ENCODE measurements at places on chromosomes 1 and 21.

GRCh38 chr21:34343838-34344381, 19.9 kb upstream of the KCNE2 start:
- no peak for DNase-seq

DNA sequence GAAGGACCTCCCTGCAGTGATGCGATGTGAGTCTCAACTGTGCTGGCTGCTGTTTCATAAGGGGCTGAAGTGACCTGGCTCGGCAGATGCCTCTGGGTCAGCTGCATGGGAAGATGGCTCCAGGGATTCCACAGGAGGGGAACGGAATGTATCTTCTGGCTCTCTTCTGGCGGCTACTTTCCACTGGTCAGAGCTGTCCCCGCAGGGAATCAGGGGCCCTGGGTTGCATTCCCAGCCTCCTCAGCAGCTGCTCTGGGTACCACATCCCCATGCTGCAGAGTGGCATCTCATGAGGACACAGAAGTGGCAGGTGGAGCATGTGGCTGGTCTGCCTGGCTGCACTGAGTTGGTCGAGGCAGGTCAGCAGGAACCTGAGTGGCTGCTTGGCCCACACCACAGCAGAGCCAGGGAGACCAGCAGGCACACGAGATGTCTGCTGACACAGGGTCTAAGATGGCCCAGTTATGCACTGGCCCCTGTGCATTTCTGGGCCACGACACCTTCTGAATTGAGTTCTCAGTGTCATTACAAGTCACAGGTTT, 42.8 kb downstream of the POFUT2 start:
- no peak for DNase-seq

DNA sequence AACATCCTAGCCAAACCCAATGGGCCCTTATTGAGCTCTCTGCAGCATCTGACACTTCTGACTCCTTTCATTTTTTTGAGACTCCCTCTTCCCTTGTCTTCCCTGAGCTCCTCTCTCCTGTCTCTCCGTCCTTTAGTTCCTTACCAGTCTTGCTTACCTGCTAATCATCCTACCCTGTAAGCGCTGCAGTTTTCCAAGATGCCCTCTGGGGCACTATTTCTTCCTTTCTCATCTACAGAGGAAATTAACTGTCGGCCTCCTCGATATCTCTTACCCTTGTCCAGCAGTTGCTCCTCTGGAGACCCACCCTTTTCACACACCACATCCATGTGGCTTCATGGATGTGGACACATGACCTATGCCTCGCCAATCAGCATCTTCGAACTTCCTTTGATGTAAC, 6.8 kb downstream of the GPR161 start:
- DNase-seq = no peak

GRCh38 chr1:16145662-16146278, 10.1 kb downstream of the EPHA2 start:
- DNase-seq = no peak

DNA sequence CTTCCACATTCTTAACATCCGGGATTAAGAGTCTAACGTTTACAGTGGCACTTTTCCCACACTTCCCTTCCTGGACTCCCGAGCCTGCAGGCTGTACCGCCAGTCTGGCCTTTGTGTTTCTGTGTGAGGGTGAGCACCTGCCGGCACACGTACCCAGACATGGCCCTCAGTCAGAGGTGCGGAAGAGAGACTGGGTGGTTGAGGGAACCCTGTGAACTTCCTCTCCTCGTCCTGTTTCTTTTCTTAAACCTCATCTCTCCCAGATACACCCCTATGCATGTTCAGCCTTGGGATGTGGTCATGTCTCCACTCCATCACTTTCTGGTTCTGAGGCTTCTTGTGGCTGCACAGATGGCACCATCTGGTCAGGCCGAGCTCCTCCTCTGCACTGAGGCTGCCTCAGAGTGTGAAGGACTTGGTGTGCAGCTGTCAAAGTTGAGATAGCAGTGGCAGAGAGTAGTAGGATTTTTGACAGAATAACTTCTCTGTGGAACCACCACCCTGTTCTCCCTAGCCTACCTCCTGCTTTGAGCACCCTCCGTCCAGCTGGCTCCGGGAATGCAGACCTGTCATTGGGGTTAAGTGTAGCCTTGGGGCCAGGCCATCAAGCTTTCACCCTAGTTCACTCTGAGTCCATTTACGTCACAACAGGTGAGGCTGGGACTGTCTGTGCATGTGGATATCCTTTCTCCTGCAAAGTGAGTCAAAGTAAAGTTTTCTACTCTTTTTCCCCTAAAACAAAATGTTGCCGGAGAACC, 31.4 kb downstream of the VASH2 start:
- DNase-seq = no peak

DNA sequence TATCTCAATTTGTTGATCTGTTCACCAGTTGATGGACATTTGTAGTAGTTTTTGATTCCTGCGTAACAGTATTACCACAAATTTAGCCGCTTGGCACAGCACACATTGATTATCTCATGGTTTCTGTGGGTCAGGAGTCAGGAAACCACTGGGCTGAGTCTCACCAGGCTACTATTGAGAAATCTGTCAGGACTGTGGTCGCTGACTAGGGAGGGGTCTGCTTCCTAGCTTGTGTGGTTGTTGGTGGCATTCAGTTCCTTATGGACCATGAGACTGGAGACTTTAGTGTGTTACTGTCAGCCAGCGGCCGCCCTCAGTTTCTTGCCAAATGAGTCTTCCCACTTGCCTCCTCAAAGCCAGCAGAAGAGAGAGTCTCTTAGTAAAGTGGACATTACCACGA, 9.8 kb downstream of the PEX14 start:
- DNase-seq = no peak

DNA sequence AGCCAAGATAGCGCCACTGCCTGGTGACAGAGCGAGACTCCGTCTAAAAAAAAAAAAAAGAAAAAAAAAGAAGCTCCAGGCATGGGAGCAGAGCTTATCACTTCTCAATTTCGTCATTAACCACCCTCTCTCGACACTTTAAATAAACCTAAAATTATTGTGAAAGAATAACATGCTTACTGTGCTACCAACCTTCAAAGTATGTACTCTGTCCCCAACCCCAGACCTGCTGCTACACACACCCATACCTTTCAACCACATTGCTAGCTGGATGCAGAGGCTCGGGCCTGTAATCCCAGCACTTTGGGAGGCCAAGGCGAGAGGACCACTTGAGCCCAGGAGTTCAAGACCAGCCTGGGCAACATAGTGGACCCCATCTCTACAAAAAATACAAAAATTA, 38.7 kb downstream of the GNPAT start:
- no peak for DNase-seq

GRCh38 chr1:85259912-85260274, 431 bp upstream of the C1orf52 start:
- DNase-seq = no peak

DNA sequence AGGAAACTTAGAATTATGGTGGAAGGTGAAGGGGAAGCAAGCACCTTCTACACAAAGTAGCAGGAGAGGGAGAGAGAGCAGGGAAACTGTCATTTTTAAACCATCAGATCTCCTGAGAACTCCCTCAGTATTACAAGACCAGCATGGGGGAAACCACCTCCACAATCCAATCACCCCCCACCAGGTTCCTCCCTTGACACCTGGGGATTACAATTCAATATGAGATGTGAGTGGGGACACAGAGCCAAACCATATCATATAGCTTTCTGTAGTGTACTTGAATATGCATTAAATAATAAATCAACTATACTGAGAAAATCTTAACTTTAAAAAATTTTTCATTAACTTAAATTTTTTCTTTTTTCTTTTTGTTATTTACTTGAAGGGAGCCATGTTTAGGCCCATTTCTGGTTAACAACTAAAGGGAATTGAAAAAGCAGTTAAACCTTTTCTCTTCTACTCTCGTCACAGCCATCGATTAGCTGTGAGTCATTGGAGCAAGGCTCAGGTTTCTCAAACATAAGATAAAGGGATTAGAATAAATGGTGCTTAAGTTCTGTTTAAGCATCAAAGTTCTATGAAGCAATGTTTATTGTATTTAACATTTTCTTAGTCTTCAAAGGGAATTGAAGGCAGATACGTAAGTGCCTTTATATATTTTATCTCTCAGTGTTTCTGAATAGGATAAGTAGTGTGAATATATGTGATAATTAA, 72.2 kb upstream of the DPT start:
- no peak for DNase-seq

DNA sequence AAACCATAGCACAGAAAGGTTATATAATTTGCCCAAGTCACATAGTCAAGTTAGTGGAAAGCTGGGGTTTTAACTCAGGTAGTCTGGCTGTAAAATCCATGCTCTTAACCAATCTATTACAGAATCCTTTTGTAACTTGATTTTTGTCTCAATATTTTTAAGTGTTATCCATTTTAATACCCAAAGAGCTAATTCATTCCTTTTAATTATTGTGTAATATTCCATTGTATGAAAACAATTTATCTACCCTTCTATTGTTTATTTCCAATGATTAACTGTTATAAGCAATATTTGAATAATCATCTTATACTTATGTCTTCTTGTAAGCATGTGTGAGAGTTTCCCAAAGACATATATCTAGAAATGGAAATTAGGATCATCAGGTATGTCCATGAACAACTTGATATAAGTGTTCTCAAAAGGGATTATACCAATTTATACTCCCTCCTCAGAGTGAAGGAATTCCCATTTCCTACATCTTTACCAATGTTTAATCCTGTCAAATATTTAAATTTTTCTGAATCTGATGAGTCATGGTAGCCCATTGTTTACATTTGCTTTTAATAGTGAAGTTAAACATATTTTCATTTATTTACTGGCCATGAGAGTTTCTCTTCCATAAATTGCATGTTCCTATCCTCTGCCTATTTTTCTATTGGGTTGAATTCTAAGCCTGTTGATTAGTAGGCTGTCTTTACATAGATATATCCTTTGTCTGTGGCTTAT, 13.9 kb downstream of the TEX50 start:
- no peak for DNase-seq

- DNase-seq = no peak
Measured at GRCh38 chr1:28718166-28718565, 18.6 kb upstream of the YTHDF2 start.

GRCh38 chr1:183226963-183227362, 40.9 kb downstream of the LAMC2 start:
- DNase-seq = no peak

- no peak for DNase-seq
Measured at GRCh38 chr1:39229504-39229903, 25.0 kb downstream of the MACF1 start.

GRCh38 chr21:25904044-25904695, 169.4 kb downstream of the GABPA start:
- no peak for DNase-seq

DNA sequence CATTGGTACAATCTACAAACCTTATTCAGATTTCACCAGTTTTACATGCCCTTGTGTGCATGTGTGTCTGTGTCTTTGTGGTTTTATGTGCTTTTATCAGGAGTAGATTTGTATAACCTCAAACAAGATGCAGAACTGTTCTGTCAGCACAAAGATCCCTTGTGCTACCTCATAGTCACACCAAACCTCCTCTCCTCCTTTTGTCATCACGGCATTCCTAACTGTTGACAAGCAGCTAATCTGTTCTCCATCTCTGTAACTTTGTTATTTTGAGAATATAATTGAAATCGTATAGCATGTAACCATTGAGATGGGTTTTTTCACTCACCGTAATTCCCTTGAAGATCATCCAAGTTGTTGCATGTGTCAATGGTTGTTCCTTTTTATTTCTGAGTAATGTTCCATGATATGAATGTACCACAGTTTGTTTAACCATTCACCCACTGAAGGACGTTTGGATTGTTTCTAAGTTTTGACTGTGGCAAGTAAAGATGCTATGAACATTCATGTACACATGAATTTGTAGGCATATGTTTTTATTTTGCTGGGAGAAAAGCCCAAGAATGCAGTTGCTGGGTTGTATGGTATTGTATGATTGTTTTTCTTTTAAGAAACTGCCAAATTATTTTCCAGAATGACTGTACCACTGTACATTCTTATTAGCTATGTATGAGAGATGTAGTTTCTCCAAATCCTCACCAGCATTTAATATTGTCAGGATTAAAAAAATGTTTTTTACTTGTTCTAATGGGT, 78.1 kb upstream of the B3GALT2 start:
- DNase-seq = no peak

GRCh38 chr21:45237401-45237800, 50.3 kb downstream of the POFUT2 start:
- no peak for DNase-seq

- no peak for DNase-seq
Measured at GRCh38 chr1:235057385-235058306, 71.0 kb downstream of the TOMM20 start.

GRCh38 chr1:83961571-83962295, 37.2 kb downstream of the TTLL7 start:
- no peak for DNase-seq

- no peak for DNase-seq
Measured at GRCh38 chr21:29075706-29076466, 2.4 kb upstream of the CCT8 start.

DNA sequence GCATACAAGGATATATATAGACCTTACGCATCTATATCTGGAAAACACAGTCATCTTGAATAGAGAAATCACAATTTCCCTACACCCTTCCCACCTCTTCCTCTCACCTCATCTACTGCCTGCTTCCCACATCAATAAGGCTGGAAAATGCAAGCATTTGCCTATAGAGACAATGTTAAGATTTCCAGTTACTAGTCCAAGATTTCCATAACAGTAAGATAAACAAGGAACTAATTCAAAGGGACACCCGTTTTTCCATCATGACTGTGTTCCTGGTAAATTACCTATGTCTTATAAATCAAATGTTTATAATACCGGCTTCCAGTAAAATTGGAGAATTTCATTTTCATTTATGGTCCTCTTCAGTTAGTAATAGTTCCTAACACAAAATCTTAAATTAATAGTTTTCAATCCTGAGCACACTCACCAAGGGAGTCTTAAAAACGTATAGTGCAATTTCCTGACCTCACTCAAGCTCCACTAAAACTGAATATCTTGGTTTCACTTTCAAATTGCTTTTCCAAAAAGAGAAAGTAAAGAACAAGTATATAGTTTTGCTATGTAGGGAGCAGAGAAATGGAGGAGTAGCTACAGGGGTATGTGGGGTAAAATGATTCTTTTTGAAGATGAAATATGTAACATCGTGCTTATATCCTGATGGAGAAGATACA, 398.7 kb downstream of the PLPP3 start:
- DNase-seq = no peak

DNA sequence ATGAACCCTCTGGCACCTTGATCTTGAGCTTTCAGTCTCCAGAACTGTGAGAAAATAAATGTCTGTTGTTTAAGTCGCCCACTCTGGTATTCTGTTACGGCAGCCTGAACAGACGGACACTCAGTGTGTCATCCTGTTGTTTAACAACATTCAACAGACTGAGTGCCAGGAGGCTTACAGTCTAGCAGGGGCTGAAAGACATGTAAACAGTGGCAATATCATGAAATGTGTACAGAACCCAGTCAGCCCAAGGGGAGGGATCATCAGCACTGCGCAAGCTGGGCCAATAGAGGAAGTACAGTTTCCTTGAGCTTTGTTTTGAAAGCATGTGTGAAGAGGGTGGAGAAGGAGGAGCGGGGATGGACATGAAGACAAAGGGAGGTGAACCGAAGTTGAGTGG, 13.6 kb downstream of the DIP2A start:
- DNase-seq = no peak

DNA sequence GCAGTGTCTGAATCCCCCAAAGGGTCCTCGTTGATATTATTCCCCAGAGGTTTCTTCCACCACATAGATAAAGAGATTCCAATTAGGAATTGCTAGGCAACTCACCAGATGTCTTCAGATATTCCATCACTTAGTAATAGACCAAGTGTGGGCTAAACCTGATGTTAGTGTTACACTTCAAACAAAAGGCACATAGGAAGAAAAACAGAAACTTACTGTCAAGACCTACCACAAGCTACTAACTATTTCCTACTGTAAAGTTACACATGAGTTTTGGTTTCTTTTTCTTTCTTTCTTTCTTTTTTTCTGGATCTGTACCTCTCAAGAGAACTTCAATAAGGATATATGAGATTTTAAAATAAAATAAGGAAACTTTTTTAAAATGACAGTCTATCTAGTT, 879.1 kb upstream of the NEGR1 start:
- DNase-seq = no peak

Data from activated T-cell treated with anti-CD3 and anti-CD28 coated beads for 24 hours (primary cell).